Stimulated activated CD4-positive, alpha-beta T cell treated with anti-CD3 and anti-CD28 coated beads, Interleukin-12 subunit alpha, Interleukin-12 subunit beta, amount 100 ng/mL, for 4 hours (primary cell): ENCODE measurements at places on chromosomes 4 and X.

DNA sequence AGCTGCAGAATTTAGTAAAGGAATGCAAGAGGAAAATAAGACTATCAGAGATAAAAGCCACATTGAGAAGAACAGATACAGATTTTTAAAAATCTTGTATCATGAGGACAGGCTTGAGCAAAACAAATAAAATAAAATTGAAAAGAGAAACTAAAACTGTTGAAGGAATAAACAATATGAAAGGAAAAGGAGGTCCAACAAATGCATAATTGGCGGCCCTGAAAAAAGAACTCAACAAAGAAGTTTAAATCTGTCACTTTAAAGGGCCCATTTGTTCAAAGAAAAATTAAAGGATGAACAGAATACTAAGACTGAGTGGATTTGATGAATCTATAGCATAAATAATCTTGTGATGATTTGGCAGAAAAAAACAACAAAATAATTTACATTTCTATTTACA lies 36.5 kb downstream of the TMPRSS11B start:
- DNase-seq: no peak

DNA sequence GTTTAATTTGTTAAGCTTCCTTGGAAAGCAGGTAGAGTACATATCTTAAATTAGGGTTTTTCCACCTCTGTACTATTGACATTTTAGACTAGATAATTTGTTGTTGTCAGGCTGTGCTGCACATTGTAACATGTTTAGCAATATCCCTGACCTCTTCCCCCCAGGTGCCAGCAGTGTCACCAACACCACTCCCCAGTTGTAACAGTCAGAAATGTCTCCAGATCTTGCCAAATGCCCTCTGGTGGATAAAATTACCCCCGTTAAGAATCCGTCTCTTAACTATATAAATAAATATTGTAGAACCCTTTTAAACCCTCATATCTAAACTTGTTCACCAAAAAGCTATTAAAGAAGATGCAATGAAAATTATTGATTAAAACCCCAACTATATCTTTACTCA lies 161.5 kb downstream of the ARHGAP6 start:
- DNase-seq: no peak

DNA sequence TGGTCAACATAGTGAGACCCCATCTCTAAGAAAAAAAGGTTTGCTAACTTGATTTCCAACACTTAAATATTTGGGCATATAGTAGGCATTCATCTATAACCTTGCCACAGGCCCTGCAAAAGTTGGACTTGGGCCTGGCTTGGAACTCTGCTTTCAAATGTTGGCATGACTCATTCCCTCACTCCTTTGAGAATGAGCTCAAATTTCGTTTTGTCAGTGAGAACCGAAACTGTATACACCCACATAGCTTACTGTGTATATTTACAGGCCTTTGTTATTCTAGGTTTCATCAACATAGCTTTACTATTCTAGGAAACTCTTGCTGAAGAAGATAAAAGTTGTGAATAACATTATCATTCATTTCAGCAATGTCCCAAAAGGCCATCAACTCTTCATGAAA lies 88.7 kb upstream of the ELOVL6 start:
- DNase-seq: no peak

- no peak for DNase-seq
Observed at GRCh38 chr4:188254211-188254610, 115.0 kb downstream of the TRIML1 start.

GRCh38 chr4:5399124-5399523 lies 309.2 kb downstream of the EVC2 start:
- no peak for DNase-seq

GRCh38 chr4:85961887-85962286 lies 398.0 kb downstream of the MAPK10 start:
- no peak for DNase-seq

GRCh38 chr4:117491516-117491915 lies 406.1 kb upstream of the TRAM1L1 start:
- DNase-seq: no peak

DNA sequence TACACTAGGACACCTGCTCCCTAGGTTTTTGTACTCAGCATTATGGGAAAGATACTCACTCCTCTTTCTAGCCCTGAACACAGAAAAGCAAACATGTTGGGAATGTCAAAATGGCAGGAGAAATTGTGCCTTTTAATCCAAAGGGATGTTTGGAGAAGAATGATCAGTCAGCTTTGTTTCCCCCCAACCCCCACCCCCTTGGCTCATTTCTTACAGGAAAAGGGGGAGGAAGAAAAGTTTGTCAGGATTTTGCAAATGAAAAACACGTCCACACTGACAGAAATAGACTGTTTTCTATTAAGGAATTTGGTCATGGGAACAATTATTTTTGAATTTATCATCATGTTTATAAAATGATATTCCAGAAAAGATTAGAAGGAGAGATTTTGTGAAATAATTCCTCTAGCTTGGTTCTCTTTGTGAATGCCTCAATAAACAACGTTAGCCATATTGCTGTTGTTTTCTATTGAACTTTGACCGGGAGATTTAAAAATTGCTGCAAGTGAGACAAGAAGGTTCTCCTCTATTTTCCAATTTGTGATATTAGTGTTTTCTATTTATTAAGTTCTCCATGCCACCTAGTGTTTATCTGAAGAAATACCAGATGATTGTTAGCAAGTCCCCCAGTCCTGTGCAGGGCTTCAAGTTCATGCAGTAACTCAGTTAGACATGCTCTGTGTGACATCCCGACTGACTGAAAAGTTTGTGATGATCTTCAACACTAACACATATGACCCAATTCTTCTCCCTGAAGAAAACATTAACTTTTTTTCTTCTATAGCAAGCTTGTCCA lies 31.3 kb upstream of the TFDP3 start:
- DNase-seq: no peak

- DNase-seq: no peak
Observed at GRCh38 chr4:138095378-138095777, 146.8 kb downstream of the SLC7A11 start.

- no peak for DNase-seq
Observed at GRCh38 chrX:11886745-11887144, 128.7 kb downstream of the MSL3 start.

DNA sequence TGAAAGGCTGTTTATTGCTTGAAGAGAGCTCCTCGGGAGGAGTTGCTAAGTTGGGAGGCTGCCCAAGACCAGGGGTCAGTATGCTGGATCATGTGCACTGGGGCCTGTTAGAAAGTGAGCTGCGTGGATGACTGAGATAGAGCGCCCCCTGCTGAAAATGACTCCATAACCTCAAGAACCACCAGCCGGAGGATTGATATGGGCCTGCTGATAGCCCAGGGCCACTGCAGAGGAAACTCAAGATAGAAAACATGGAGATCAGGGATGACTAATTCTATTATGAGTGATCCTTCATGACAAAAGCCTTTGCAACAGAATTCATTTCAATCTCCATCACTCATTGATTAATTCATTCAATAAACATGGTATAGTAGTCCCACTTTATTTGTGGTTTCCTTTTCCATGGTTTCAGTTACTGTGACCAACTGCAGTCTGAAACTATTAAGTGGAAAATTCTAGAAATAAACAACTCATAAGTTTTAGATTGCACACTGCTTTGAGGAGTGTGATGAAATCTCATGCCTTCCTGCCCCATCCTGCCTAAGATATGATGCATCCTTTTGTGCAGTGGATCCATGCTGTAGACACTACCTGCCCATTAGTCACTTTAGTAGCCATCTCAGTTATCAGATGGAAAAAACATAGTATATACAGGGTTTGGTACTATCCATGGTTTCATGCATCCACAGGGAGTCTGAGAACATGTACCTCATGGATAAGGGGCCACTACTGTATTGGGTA lies 126.7 kb upstream of the MBNL3 start:
- peak; percentile 22 for DNase-seq

- DNase-seq: peak; percentile 19
Observed at GRCh38 chrX:47751670-47752069, 85.0 kb upstream of the ZNF81 start.

DNA sequence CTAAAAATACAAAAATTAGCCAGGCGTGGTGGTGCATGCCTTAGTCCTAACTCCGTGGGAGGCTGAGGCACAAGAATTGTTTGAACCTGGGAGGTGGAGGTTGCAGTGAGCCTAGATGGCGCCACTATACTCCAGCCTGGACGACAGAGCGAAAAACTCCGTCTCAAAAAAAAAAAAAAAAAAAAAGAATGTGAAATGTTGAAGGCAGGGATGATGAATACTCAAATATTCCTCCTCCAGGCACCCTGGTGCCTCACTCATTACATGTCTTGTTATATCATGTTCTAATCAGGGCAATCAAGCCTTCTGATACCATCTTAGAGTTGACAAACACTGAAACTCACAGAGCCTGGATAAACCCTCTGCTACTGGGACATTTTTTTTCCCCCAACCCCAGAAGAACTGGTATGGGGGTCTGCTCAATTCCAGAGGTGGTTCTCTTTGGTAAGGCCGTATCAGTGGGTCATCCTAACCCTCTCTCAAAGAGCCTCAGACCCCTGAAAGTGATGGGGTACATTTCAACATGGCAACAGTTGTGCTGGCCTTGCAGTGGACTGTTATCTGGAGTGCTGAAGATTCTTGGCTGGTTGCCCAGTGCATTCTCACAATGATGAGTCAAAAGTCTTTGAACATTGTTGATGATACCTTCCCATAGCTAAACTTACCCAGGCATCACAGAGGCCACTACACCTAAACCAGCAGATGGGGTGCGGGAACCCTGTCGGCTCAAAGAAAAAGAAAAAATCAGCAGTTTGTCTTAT lies 2.4 kb upstream of the SH3KBP1 start:
- DNase-seq: peak; percentile 38

DNA sequence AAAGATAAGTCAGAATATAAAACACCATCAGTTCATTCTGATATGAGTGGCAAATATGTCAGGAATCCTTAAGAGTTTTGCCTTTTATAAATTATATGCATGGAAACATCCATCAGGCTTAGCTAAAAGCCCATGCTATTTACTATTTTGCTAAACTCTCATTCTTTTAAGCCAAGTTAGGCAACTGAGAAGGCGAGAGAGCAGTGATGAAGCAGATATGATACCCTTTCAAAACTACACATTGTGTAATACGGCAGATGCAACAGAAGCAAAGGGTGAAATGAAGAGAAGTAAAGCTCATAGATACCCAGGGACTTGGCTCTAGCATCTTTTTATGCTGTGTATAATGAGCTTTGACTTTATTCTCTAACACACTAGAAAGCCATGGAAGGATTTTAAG lies 95.8 kb downstream of the SLIT2 start:
- DNase-seq: no peak

DNA sequence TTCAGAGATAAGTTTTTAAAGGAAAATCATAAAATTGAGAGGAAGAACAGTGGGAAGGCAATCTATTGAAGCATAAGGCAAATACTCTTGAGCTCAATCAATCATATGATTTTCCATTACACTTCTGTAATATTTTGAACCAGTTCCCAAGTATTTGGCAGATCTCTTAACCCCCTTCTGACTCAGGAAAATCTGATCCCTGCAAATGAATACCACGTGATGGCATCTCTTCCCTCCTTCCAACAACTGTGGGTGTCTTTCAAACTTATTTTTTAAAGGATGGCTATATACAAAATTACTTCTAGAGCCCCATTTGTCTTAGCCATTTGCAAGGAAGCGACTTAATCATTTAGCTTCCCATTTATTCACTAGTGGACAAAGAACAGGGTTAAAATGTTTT lies 41.9 kb downstream of the AMOT start:
- no peak for DNase-seq

DNA sequence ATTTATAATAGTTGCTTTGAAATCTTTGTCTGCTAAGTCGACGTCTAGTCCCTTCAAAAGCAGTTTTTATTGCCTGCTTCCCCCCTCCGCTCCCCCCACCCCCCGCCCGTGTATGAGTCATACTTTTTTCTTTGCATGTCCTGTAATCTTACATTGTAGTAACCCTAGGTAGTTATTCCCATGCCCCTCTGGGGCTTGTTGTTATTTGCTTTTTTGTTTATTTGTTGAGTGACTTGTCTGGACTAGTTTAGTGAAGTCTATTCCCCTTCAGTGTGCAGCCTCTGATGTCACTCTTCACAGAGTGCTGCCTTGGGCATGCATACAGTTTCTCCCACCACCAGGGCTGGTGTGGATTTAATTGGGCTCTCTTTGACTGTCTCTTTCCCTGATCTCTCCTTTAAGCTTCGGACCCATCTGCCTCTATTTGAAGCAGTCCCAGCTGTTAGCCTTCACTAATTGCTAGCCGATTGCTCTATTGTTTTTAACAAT lies 86.2 kb downstream of the PPEF1 start:
- DNase-seq: no peak

- DNase-seq: no peak
Observed at GRCh38 chrX:133005042-133005441, 46.6 kb upstream of the HS6ST2 start.

DNA sequence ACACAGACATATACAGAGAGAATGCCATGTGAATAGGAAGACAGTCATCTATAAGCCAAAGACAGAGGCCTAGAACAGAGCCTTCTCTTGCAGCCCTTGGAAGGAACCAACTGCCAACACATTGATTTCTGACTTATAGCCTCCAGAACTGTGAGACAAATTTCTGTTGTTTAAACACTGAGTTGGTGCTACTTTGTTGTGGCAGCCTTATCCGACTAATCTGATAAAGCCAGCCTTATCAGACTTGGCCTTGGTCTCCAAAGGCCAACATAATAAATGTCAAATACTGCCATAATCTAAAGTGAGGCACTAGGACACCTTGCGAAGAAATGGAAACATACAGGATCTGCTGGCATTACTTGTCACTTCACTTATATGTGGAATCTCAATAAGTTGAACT lies 24.3 kb upstream of the PRDX4 start:
- no peak for DNase-seq

GRCh38 chr4:81471298-81471587 lies 464 bp downstream of the RASGEF1B start:
- no peak for DNase-seq

DNA sequence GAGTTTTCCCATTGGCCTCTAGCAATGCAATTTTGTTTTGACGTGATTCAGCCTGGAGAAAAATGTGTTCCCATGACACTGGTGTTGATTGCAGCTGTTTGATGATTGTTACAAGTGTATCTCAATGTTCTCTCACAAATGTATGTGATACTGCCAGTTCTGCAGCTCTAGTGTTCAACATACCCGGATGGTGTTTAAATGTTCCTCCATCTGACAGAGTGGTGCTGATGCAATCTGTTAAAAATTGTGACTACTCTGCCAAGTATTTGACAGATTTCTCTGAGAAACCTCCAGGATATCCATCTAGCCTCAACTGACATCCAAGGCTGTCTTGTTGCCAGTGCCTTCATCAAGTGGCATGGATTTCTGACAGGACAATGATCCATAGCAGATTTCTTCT lies 657.2 kb upstream of the DIAPH2 start:
- no peak for DNase-seq

GRCh38 chrX:3262901-3263300 lies 83.6 kb downstream of the MXRA5 start:
- no peak for DNase-seq

DNA sequence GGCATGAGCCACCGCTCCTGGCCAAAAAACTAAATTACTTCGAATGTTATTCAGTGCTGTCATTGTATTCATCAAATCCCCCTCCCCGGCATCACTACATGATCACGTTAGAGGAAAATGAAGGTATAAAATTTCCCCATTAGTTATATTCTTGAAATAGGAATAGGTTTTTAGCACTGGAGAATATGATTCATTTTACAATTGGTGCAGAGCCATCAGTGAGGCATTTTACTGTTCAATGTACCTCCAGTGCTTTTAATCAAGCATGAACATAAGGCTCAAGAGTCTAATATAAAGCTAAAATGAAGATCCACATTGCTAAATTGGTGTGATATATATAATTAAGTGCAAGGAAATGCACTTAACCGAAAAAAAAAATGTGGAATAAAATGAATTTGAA lies 18.3 kb downstream of the KLF3 start:
- DNase-seq: no peak
